ENCODE measurements at places on chromosomes 16 and 17. TPM values are rescaled to one million over a fixed set of nuclear protein-coding genes. Genes with fewer than 3 reads are reported as not detected.

DNA sequence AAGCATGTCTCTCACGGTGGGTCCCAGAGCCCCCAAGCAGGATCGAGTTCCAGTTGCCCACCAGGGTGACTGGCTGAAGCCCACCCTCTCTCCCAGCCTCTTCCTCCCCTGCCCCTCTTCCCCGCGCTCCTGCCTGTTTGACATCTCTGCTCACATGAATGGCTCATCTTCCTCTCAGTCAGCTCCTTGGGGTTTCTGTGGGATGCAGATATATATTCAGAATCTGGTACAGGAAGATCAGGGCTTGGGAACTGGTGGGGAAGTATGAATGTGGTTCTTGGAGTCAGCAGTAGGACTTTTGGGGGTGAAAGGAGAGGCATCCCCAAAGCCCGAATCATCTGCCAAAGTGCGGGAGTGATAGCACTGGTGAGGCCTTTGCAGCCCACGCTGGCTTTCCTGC lies 158.9 kb upstream of the CIBAR2 start:
- H3K36me3 ChIP-seq = no peaks in the 10 kb centered on the region
- H3K27ac ChIP-seq = no peak overlapping the region
- DNase-seq = no peak
- H3K4me1 ChIP-seq = no peaks in the 10 kb centered on the region
- H3K4me3 ChIP-seq = no peak overlapping the region

DNA sequence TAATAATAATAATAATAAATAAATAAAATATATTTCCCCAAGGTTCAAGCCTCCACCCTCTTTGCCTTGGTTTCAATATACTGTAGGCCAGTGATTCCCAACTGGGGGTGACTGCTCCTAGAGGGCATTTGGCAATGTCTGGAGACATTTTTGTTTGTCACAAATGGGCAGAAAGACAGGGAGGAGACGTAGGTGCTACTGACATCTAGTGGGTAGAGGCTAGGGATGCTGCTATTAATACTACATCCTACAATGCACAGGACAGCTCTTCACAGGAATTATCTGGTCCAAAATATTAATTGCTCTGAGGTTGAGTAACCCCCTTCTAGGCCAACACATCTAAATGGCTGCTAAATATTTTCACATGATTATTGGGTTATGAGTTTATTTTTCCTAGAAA lies 12.8 kb upstream of the PRR14 start:
- DNase-seq = no peak
- H3K4me1 ChIP-seq = peaks cover 26% of the 10 kb centered on the region
- no peaks in the 10 kb centered on the region for H3K27me3 ChIP-seq
- H3K27ac ChIP-seq = no peak overlapping the region
- no peaks in the 10 kb centered on the region for H3K36me3 ChIP-seq

DNA sequence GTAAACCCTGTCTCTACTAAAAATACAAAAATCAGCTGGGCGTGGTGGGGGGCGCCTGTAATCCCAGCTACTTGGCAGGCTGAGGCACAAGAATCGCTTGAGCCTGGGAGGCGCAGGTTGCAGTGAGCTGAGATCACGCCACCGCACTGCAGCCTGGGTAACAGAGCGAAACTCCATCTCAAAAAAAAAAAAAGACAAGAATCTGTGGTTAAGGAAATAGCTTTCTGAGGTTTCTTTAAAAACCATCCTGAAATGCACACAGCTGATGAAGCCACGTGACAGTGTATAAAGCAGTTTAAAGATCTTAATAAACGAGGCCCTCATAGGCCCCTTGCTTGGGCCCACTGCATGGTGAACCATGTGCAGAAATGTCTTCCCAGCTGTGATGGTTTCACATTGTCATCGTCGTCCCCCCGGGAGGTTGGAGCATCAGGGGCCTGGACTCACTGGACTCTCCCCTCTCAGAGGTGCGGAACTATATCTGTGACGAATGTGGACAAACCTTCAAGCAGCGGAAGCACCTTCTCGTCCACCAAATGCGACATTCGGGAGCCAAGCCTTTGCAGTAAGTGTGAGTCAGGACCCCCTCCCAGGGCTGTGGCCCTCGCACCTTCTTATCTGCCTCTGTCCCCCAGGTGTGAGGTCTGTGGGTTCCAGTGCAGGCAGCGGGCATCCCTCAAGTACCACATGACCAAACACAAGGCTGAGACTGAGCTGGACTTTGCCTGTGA lies 16.2 kb downstream of the ZNF276 start:
- H3K4me1 ChIP-seq = no peaks in the 10 kb centered on the region
- no peaks in the 10 kb centered on the region for H3K27me3 ChIP-seq
- no peak overlapping the region for H3K4me3 ChIP-seq
- peaks cover 88% of the 10 kb centered on the region for H3K36me3 ChIP-seq

GRCh38 chr17:37848690-37849616 lies 75.3 kb upstream of the TBC1D3K start:
- H3K36me3 ChIP-seq = no peaks in the 10 kb centered on the region
- no peak overlapping the region for H3K27ac ChIP-seq
- peaks cover 10% of the 10 kb centered on the region for H3K4me1 ChIP-seq
- no peaks in the 10 kb centered on the region for H3K27me3 ChIP-seq
- no peak for DNase-seq

- H3K27me3 ChIP-seq = no peaks in the 10 kb centered on the region
- no peaks in the 10 kb centered on the region for H3K4me1 ChIP-seq
- peaks cover 10% of the 10 kb centered on the region for H3K36me3 ChIP-seq
- no peak overlapping the region for H3K27ac ChIP-seq
Measured at GRCh38 chr17:80811181-80812105, 180.2 kb upstream of the CHMP6 start.

Gene ZNF423
- total RNA-seq = 3.5 TPM

All from stomach (tissue), 19 donors.